ENCODE measurements at places on chromosomes 2 and 18.

GRCh38 chr2:233480490-233481202 lies 85.9 kb downstream of the USP40 start:
- no peak for DNase-seq

DNA sequence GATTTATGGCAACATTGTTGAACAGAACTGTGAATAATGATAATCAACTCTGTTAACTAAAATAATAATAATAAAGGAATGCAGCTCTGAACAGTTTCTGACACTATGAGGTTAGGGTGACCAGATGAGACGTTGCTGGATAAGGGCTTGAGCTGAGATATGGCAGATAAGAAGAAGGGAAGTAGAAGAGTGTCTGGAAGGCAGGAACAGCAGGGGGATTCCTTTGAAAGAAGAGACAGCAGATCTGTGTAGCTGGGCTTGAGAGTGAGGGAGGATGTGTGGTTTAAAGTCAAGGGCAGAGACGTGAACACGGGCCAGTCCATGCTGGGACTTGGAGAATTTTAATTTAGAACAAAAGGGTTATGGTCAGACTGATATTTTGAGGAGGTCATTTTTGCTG lies 273.1 kb upstream of the SLC14A2 start:
- no peak for DNase-seq

GRCh38 chr2:127792805-127793204 lies 18.2 kb downstream of the WDR33 start:
- DNase-seq: no peak

- DNase-seq: no peak
Measured at GRCh38 chr2:172336681-172337080, 90.7 kb upstream of the ITGA6 start.

GRCh38 chr2:121372721-121373353 lies 87.8 kb upstream of the TFCP2L1 start:
- no peak for DNase-seq

GRCh38 chr18:74139888-74140287 lies 7.7 kb downstream of the FBXO15 start:
- peak; percentile 37 for DNase-seq

DNA sequence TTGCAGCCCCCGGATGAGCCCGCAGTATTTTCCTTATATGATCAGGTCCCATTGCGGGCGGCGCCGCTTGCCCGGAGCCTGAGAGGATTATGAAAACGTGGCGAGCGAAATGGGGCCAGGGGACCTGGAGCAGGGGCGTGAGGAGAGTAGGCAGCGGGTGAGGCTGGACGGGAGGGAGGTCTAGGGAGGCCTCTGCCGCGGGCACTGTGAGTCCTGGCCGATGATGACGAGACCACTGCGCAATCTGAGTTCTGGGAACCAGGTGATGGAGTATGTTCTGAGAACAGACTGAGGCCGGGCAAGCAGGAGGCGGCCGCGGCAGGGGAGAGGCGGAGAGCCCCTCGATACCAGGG lies 790 bp upstream of the ACAA2 start:
- peak; percentile 54 for DNase-seq

- DNase-seq: no peak
Measured at GRCh38 chr2:54429054-54429453, 27.1 kb upstream of the SPTBN1 start.

GRCh38 chr2:207150284-207150683 lies 15.5 kb downstream of the KLF7 start:
- no peak for DNase-seq

DNA sequence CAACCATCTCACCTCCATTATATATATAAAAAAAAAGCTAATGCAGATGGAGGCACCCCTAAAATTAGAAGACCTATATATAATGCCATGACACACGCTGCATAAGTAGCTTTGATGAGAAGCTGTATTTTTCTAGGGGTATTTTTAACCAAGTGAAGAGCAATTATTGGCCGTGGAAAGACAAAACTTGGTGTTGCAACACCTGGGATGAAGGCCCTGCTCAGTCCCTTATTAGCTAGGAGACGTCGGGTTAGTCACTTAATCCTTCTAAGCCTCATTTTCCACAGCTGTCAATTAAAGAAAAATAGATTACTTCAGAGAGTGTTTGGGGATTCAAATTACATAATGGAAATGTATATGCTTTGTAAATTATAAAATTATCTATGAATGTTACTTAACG lies 63.0 kb downstream of the WDR75 start:
- DNase-seq: no peak

- no peak for DNase-seq
Measured at GRCh38 chr2:75053484-75054112, 95.2 kb downstream of the POLE4 start.

GRCh38 chr2:233968556-233968955 lies 51.4 kb downstream of the TRPM8 start:
- DNase-seq: no peak

- no peak for DNase-seq
Measured at GRCh38 chr2:241307055-241307454, 8.4 kb downstream of the HDLBP start.

GRCh38 chr2:240959214-240959940 lies 39.0 kb upstream of the SNED1 start:
- no peak for DNase-seq

GRCh38 chr2:6556755-6557154 lies 309.0 kb downstream of the CMPK2 start:
- DNase-seq: no peak

DNA sequence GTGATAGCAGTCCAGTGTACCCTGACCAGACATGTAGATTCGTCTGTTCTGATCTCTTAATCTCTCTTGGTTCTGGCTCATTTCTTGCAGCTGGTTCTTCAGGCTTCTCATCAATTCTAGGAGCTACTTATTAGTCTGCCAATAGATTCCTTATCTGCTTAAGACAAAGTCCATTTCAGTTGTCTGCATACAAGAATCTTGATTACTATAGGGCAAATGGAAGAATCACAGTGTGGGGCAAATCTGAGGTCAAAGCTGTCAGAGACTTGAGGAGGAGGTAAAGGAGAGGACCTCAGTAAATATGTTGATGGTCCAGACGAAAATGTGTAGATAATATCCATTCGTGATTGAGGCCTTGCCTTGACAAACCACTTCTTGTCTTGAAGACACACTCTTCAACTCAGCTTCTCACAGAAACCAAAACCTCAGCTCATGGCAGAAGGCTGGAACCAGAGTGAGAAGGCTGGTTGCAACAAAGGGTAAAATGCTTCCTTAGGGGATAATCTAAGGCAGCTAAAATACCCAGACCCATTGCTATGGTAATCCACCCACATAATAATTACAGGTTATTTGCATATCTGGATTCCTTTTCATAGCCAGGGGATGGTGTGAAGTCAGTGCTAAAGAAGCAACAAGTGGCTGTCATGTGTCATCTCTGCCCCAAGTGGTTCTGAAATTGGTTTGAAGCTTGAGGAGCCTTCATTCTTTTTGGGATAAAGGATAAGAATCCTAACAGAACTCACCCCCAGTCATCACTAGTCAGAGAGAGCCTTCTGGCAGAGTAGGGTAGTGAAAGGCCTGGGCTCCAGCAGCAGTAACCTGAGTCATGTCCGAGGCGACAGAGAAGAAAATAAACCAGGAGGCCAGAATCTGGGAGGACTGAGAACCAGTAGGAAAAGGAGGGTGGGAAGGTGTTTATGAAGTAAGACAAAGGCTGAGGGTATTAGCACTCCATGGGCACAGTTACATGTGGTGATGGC lies 29.2 kb upstream of the PELI1 start:
- DNase-seq: no peak

DNA sequence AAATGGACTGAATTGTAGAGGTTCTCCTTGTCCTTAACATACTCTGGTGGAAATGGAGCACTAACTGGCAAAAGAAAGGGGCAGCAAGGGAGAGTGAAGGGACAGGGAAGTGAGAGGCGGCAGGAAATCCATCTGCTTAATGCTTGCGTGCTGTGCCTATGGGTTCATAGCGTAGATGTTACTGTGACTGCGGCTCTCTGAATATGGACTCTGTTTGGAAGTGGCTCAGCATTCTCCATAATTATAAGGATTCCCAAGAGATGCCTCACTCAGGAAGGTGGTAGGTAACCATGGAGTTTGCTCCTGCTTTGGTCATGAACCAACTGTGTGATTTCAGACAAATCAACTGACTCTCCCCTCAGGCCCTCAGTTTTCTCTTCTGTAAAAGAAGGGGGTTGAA lies 50.0 kb downstream of the MYO3B start:
- DNase-seq: no peak

GRCh38 chr2:239919774-239920692 lies 105.1 kb downstream of the NDUFA10 start:
- no peak for DNase-seq

DNA sequence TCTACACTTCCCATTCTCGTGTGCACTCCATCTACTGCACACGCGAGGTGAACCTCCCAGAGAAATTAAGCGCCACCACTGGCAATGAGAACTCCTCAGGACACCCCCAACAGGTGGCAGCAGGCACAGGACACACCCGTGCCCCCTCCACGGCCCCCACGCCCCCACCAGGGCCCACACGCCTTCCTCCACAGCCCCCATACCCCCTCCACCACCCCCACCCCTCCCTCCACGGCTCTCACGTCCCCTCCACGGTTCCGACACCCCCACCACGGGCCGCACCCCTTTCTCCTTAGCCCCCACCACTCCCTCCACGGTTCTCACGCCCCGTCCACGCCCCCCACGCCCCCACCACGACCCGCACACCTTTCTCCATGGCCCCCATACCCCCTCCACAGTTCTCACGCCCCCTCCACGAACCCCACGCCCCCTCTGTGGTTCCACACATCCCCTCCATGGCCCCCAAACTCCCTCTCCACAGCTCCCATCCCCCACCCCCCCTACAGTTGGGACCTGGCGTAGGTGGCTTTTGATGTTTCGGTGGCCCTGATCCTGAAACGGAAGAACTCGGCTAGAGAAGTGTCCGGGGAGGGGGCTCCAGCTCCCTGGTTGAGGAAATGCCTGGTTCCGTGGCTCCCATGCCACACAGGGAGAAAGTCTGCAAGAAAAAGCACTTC lies 110.8 kb downstream of the ZNF516 start:
- DNase-seq: no peak

DNA sequence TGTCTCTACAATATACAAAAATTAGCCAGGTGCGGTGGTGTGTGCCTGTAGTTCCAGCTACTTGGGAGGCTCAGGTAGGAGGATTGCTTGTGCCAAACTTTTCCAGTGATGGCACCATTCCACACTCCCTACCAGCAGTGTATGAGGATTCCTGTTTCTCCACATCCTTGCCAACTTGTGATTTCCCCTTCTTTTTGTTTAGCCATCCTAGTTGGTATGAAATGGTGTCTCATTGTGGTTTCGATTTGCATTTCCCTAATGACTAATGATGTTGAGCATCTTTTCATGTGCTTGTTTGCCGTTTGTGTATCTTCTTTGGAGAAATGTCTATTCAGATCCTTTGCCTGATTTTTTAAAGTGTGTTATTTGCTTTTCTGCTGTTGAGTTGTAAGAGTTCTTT lies 41.0 kb downstream of the EPB41L5 start:
- no peak for DNase-seq

DNA sequence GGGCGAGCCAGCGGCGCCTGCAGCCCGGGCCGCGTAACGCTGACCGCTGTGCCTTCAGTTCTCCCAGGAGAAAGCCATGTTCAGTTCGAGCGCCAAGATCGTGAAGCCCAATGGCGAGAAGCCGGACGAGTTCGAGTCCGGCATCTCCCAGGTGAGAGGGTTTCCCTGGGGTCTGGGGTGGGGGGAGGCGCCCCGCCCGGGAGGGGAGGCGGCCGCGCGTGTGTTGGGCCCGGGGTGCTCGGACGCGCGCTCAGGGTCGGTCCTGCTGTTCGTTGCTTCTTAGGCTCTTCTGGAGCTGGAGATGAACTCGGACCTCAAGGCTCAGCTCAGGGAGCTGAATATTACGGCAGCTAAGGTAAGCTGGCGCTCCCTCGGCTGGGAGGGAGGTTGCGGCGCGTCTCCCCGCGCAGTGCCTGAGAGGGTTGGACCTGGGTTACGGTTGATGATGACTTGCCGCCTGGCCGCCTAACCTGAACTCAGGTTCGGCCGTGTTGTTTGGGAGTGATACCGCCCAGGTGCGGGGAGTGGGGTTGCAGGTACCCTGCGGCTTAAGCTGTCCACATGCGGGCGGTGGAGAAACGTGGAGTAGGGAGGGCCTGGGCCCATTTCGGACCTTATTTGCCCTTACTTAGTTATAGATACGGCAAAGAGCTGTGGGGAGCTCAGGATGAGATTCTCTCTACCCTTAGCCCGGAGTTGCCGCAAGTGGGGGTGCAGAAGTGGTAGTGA lies 638 bp downstream of the RPS7 start:
- DNase-seq: no peak

DNA sequence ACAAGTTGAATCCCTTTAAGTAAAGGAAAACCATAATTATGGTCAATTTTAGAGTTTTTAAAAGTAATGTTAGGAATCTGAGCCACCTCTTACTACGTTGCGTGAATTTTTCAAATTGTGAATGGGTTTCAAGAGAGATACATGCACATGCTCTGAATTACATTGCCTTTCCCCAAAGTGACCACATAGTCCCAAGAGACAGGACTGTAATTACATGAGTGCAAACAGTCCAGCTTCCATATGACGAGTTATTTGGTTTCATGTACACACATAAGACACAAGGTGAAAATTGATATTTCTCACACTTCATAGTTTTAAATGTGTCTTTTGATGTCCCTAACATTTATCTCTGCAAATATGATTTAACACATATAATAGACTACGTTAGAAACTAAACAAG lies 850.8 kb downstream of the LRP1B start:
- no peak for DNase-seq

DNA sequence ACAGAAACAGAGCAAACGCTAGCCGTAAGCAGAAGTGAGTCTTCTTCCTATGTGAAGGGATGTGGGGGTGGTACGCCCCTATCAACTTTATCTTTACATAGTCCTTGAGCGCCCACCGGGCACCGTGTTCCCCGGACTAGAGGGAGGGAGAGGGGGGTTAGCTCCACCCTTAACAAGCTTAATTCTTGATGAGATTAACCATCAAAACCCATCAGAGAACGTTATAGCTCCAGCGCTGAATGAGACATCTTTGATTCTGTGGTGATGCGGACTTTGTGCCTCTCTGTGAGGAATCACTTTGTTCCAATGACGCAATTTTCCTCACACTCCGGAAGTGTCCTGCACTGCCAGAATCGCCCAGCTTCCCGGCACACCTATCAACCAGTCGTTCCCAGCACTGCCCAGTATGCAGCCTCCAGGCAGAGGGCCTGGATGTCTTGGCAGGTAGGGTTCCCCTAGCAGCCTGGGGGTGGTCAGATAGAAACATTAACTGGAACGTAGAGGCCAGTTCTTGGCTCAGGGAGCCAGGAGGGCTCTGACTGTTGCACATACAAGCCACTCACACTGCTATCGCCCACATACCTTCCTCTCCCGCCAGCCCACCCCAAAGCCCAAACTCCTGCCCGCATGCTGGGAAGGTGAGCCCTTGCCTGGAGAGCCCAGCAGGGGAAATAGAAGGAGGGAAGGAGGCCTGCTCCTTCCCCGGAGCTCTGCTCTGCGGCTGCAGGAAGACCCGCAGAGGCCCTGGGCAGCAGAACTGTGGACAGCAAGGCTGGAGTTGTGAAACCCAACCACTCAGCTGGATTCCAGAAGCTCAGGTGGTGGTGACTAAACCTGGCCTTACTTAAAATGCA lies 1.9 kb upstream of the ODC1 start:
- no peak for DNase-seq

Data from Ammon's horn (tissue), 1 donor.